ENCODE measurements at places on chromosomes 3 and 15.
A peak's percentile ranks its signal among the peaks of the same experiment; 100 is the strongest.

GRCh38 chr3:13825311-13825579 lies 54.6 kb downstream of the WNT7A start:
- no peak for DNase-seq

GRCh38 chr3:23567917-23568316 lies 237.8 kb upstream of the UBE2E1 start:
- no peak for DNase-seq

DNA sequence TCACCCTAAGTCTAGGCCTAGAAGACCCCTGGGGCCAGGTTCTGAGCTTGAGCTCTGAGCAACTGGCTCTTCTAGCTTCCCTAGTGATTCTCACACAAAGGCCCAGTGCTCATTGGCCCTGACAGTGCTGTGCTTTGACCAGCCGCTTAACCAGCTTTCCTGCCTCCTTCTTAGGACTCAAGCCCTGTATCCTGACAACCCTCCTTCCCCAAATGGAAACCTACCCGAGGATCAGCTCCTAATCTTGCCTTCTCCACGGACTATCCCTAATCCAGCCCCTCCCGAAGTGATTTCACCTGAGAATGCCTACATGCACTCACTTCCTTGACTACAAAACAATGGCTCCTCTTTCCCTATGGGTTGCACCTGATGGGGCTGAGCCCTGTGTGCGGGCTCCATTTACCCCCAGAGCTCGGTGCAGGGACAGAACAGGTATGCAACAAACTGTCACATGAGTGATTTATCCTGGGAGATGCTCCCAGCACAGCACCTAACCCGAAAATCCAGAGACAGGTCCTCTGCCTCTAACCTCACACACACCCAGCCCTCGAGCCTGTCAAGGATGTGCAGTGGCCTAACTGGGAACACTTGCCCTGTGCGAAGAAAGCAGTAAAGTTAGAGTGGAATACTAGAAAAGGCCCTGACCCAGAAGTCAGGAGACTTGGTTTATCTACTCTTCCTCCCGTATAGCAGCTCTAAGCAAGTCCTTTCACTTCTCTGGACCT lies 2.3 kb downstream of the MEGF11 start:
- no peak for DNase-seq

DNA sequence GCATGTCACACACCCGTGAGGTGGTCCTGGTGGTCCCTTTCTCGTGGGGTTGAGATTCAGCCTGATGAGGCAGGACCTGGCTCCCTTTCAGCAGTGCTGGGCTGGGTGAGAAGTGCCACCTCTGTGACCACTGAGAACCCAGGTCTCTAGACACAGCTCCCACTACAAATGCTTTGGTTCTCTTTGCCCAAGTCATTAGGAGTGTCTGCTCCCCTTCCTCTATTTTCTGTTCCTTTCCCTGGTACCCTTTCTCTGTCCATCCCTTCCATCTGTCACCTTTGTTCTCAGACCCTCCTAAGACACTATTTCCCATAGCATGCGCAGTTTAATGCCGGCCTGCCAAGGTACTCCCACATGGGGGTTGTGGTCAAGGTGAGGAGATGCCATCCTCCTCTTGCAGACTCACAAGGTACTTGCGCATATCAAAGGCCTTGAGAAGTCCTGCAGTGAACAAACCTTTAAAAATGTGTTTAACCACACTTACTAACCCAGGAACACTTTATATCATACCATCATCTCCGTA lies 297.7 kb downstream of the LRTM1 start:
- no peak for DNase-seq

DNA sequence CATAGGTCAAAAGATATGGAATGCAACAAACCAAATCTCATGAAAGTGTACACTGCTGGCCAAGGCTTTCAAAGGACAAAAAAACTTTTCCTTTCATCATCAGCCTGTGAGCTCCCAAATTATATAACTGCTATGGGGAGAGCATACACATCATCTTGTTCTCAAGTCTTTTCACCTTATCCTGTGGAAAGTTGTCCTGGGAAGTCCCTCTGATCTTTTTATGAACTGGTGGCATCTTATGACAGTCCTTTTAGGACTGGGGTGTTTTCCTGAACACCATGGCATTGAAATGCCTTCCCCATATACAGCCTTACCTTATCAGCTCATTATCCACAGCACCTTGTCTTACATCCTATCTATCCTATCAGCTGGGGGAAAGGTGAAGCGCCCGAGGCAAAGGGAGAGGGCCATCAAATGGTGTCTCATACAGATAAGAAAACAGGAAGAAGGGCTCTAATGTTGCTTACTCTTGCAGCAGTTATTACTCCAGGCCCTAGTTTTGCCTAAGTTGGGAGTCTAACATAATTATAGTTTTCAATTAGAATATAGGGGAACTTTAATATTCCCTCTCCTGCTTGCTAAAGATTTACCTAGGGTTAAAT lies 61.5 kb upstream of the GOLIM4 start:
- DNase-seq, result no peak

DNA sequence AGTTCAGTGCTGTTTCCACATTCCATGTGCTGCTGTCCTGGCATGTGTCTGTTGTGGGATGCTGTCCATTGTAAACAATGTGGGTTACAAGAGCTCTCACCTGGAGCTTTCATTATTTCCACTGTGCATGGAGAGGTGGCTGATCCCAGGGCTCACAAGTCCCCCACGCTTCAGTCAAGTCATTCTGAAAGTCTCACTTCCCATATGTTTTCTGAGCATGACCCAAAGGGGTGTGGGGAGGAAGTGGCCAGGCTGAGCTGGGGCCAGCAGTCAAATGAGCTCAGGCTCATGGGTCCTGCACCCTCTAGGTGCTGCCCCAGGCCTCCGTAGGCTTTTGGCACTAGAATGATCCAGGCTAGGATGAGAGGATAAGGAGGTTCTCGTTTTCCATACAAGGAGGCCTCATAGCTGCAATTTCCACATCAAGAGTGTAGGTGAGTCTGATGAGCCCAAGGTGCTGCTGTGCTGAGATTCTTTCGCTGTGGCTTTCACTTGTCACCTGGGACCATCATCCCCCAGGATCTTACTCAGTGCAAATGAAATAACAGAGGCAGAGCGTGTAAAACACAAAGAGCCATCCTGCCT lies 22.0 kb downstream of the STARD5 start:
- peak; percentile 42 for DNase-seq

DNA sequence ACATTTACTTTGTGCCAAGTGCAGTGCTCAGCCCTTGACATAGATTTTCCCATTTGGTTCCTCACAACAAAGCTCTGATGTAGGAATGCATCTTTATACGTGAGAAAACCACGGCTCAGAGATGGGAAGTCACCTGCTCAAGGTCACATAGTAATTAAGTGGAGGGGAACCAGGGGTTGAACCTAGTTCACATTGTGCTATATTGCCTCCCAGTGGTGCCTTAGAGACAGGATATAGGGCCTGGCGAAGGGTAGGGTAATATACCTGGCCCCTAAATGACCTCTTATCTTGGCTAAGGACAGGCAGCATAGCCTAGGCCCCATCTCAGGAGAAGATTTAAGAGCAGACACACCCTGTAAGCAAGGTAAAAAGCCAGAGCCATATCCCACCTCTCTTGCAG lies 71.5 kb downstream of the FOXP1 start:
- DNase-seq, result no peak

DNA sequence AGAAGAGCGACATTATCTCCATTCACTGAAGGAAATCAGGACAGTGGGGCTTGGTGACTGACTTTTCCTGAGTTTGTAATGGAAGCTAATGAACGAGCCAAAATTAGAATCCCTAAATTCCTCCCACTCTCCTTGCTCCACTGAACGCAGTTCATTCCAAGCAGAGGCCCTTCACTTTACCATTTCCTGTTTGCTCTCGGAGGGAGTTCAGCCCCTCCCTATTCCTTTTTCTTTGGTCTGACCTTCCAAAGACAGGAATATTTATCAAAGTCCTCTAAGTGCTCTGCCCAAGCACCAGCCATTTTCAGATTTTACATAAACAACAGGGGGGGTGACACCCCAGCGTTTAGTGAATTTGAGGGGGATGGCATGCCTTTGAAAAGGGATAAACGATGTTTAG lies 24.0 kb upstream of the PTPRG start:
- no peak for DNase-seq

- no peak for DNase-seq
These were observed 301.1 kb upstream of the ARPP21 start for GRCh38 chr3:35338186-35338585.

GRCh38 chr15:42157981-42158765 lies 1.7 kb upstream of the PLA2G4F start:
- no peak for DNase-seq

- no peak for DNase-seq
These were observed 66.0 kb downstream of the ST6GAL1 start for GRCh38 chr3:186996356-186996755.

DNA sequence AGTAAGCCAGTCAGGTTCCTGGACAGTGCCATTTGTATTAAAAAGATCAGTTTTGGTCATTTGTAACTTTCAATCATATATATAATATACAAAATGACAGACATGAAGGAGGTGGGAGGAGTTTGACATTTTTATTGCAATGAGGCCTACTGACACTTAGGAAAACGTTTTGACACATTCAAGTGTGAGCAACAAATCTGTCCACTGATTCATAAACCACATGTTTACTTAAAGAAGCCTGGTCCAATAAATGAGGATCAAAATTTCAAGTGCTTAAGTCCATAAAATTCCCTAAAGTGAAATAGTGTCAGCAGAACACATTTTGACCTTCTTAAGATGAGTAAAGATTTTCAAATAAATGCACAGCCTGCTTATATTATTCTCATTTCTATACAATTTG lies 137.3 kb downstream of the MECOM start:
- no peak for DNase-seq

DNA sequence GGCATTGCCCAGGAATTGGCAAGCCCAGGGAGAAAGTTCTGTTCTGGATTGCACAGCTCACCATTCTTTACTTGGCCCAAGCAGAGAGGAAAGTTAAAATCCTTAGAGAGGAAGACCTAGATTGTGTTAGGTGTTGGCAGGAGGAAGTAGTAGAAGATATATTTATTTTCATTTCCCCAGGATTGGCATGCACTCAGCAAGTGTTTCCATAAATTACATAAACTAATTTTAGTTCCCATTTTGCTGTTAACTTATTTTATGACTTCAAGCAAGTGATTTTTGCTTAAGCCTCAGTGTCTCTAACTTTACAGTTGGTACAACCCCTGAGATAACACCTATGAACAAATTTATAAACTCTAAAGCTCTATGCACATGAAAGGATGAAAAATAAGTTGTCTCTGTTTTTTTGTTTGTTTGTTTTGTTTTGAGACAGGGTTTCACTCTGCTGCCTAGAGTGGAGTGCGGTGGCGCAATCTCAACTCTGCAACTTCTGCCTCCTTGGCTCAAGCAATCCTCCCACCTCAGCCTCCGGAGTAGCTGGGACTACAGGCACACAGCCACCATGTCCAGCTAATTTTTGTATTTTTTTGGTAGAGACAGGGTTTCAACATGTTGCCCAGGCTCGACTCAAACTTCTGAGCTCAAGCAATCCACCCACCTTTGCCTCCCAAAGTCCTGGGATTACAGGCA lies 31.2 kb upstream of the TOP2B start:
- no peak for DNase-seq

DNA sequence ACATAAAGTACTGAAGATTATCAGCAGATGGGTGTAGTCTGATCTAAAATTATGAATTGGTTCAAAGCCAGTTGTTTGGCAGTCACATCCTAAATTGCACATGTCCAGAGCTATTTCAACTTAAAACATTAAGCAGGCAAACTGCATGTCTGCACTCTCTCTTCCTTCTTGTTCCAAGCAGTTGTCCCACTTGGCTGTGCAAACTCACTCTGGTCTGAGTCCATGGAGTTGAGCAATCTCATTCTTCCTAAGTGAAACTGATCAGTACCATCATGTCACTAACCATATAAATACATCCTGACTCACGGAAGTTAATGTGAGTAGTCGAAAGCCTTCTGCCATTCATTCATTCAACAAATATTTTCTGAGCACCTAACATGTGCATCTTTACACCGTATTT lies 353.0 kb downstream of the ROBO1 start:
- no peak for DNase-seq

- no peak for DNase-seq
These were observed 57.0 kb upstream of the THRB start for GRCh38 chr3:24551626-24552025.

GRCh38 chr3:111047812-111048435 lies 23.7 kb upstream of the NECTIN3 start:
- DNase-seq, result no peak

GRCh38 chr3:168425936-168426595 lies 330.3 kb upstream of the GOLIM4 start:
- DNase-seq, result no peak

DNA sequence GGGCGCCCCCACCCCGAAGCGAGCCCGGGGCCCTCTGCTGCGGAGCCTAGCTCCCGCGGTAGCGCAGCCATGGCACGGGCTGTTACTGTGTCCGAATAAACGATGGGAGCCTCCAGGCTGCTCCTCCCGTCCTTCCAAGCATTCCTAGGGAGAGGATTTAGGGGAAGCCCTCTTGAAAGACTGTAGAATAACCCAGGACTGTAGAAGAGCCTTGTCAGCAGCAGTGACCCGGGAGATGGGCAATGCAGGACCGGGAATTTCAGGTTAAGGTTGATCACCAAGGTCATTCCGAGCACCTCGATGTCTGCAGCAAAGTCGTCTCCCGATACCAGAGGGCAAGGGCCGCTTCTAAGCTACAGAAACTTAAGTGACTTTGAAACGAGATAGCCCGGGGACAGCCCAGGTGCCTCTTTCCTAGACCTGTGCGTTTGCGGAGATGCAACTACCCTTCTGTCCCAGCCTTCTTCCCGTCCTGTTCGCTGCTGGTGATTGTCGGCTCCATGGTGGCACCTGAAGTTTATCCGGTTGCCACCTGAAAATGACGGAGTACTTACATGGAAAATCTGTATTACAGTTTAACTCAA lies 753 bp upstream of the MYO5A start:
- DNase-seq, result no peak

DNA sequence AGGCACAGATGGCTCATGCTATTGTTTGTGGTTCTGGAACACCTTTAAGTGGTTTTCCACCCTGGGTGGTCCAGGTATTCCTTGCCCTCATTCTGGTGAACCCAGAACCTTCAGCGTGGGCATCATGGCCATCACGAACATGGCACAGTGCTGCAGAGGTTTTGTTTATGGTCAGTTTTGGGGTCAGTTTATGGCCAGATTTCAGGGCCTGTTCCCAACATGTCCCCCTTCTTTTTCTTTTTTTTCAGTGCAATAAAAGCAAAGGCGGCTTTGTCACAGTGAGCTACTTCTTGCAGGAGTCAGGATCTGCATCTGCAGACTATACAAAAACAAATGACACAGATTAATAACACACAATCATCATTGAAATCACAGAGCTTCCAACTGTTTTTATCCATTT lies 1085.0 kb upstream of the ALCAM start:
- DNase-seq, result no peak

- no peak for DNase-seq
These were observed 9.6 kb downstream of the PYDC2 start for GRCh38 chr3:191470545-191470944.

DNA sequence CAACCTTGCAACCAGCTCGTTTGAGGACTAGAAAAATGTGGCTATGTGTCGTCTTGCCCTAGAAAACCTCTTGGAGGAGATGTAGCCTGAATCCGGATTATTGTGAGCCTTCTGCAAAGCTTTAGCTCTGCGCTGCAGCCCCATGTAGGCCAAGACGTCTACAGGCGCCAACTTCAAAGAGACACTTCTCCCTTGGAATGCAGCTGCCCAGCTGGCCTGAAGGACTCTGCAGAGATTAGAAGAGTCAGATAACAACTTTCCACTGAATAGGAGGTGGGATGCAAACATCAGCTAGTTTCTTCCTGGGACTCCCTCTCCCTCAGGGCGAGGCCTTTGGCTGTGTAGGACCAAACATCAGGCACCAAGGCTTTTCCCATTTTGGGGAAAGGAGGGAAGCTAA lies 356.5 kb upstream of the IL12A start:
- DNase-seq, result no peak

GRCh38 chr15:79815468-79815867 lies 81.3 kb downstream of the MTHFS start:
- no peak for DNase-seq

Measured in stimulated activated CD4-positive, alpha-beta T cell treated with anti-CD3 and anti-CD28 coated beads, Interleukin-12 subunit alpha, Interleukin-12 subunit beta, amount 100 ng/mL, for 24 hours (primary cell).